ENCODE measurements at places on chromosomes 1 and 21.

- no peak for DNase-seq
Measured at GRCh38 chr1:109959974-109960744, 24.4 kb upstream of the AHCYL1 start.

DNA sequence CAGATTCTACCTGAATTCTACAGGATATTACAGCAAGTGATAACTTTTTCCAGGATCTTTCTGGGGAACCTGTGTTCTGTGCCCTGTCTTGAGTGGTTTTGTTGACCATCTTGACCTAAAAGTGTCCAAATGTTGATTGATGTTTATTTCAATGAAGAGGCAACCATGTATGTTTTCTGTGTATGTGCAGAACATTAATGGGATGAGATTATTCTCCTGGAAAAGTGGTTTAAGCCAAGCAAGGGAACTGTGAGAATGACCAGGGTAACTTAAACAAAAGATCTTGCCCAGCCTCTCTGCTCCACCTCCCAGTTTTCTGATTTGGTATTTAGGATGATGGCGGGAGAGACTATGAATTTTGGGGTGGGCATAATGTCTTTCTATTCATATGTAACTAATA lies 1.0 kb upstream of the SAMD13 start:
- DNase-seq: no peak

DNA sequence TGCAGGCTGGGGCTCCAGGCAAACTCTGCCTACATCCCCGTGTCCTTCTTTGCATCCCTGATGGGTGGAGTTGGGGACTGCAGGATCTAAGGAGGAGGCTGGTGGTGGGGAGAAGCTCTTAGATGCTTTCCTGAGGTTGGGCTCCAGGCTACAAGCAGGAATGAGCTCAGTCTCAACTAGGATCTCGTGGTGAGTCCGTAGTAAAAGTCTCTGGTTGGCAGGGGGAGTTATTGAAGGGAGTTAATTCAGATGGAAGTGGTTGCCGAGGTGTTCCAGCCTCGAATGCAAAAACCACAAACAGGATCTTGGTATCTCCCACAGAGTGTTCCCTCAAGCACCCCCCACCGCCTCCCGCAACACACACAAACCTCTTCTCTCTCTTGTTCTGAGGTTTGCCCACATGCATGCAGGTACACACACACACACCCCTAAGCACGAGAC lies 35.0 kb downstream of the TMCC2 start:
- DNase-seq: no peak

DNA sequence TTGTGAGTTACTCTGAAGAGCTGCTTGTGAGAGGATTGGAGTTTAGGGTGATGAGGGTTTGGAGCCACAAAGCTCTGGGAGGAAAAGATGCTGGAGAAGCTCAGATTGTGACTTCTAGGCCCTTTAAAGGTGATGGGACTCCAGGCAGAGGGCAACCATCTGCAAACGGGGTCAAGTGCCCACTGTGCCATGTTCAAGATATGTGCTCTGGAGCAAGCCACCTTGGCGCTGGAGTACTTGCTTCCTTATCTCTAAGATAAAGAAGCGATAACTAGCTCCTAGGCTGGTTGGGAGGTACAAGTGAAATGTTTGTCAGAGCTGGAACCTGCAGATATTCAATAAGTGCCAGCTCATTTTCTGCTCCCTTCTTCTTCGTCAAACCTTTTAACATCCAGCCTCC lies 14.3 kb upstream of the FOXE3 start:
- DNase-seq: no peak

DNA sequence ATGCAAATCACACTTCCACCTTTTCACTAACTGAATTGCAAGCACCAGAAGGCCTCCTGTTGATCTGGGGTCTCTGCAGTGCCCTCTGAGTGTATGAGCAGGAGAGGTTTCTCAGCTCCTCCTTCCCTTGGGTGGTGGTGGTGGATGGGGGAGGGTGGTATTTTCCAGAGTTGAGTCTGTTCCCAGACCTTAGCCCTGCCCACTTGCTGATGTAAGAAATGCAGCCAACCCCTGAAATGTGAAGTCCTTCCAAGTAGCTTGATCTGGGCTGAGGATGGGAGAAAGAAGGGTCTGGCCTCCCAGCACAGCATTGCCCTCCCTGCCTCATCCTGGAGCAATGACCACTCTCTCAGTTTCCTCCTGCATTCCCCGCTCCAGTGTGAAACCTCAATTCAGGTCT lies 6.3 kb upstream of the FOXD2 start:
- no peak for DNase-seq

- no peak for DNase-seq
Measured at GRCh38 chr1:110250749-110251148, 40.6 kb downstream of the KCNC4 start.

- no peak for DNase-seq
Measured at GRCh38 chr1:162702628-162703027, 70.4 kb downstream of the DDR2 start.

- DNase-seq: no peak
Measured at GRCh38 chr21:25283720-25284119, 323.6 kb downstream of the MRPL39 start.

GRCh38 chr1:42340093-42340492 lies 5.1 kb upstream of the FOXJ3 start:
- DNase-seq: no peak

DNA sequence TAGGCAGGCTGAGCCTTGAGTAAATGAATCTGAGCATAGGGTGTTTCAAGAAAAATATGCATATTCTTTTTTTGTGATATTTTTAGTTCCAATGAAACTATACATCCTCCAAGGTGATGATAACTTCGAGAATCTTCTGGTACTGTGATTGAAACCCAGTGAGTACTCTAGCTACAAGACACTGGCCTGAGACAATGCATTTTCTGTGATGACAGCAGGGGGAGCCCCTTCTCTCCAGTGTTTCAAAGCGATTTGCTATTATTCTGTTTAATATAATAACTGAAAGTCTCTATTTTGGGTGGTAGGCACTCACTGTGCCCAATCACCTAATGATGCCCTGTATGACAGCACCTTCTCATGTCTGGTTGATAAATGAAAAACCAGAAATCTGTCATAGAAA lies 12.1 kb downstream of the IRF2BP2 start:
- DNase-seq: peak; percentile 45

DNA sequence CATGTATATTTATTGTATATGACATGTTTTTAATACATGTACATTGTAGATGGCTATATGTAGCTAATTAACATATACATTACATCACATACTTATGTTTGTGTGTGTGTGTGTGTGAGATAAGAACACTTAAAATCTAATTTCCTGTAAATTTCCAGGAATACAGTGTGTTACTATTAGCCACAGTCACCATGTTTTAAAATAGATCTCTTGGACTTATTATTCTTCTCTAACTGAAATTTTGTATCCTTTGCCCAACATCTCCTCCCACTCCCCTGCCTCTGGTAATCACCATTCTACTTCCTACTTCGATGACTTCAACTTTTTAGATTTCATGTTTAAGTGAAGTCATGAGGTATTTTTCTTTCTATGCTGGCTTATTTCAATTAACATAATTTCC lies 64.8 kb downstream of the FCRL5 start:
- DNase-seq: no peak

GRCh38 chr1:151847867-151848596 lies 5.5 kb downstream of the THEM5 start:
- DNase-seq: no peak

- no peak for DNase-seq
Measured at GRCh38 chr1:168057921-168058320, 78.8 kb downstream of the GPR161 start.

DNA sequence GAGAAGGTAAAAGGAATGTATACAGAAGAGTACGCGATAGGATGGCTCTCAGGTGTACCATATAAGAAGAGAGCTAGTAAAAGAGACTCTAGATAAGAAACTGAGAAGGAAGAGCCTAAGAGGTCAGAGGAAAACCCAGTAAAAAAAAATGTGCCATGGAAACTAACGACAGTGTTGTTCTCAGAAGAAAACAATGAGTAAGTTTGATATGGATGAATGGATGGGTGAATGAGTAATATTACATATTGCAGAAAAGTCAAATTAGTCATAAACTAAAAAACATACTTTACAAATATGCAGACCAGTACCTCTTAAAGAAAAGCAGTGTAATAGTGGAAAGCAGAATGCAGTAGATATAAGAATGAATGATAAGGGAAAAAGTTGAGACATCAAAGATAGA lies 316.2 kb downstream of the HMCN1 start:
- no peak for DNase-seq

DNA sequence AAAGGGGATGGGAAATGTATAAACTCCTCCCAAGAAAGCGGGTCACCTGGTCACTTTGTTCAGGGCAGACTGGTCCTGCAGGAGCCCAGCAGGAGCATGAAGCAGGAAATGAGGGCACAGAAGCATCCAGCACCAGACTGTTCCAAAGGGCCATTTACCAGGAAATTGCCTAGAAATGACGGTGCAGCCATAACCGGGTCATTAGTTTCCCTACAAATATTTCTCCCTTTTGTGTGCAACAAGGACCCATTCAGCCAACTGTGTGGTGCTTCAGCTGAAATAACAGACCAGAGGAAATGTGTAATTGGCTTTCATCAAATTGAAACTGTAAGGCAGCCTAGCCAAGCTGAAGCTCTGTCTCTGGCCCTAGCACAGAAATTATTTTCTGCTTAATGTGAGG lies 7.6 kb upstream of the CTTNBP2NL start:
- DNase-seq: no peak

DNA sequence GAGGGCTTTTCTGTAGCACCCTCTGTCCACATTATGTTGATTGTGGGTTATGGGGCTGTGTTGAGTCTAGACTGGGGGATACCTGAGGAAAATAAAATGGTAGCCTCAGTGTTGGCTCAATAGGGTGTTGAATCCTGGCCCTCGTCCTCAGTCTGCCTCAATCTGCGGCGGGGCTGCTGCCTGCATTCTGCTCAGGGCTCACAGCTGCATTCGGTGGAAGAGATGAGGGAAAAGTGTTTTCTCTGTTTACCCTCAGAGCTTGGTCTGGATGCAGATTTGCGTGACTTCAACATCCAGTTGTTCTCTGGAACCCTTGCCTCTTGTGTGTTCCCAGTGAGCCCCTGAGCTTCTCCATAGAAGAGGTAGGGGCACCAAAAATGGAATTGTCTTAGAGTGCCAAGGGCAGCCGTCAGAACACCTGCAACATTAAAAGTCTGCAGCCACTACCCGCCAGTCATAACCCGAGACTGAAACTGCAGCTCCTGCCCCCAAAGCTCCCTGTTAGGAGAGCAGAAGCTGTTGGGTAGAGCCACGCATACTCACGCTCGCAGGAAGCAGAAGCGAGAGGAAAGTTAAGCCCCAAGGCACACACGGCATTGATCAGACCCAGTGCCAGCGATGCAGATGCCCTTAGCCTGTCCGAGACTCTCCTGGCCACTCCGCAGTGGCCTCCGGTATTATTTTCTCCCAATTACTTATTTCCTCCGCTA lies 215.3 kb upstream of the C1orf174 start:
- DNase-seq: no peak

DNA sequence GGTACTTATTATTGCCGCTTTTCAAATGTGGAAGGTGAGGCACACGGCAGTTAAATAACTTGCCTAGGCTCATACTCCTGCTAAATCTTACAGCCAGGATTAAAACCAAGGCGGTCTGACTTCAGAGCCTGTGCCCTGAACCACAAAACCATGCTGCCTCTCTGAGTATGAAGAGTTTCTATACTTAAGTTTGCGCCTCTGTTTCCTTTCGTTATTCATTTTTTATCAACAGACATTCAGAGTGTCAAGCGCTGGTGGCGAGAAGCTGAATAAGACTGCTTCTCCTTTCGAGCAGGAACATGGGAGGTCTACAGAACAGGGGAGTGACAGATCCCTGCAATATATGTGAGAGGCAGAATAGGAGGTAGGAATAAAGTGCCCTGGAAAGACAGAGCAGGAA lies 96.0 kb upstream of the DUSP10 start:
- no peak for DNase-seq

DNA sequence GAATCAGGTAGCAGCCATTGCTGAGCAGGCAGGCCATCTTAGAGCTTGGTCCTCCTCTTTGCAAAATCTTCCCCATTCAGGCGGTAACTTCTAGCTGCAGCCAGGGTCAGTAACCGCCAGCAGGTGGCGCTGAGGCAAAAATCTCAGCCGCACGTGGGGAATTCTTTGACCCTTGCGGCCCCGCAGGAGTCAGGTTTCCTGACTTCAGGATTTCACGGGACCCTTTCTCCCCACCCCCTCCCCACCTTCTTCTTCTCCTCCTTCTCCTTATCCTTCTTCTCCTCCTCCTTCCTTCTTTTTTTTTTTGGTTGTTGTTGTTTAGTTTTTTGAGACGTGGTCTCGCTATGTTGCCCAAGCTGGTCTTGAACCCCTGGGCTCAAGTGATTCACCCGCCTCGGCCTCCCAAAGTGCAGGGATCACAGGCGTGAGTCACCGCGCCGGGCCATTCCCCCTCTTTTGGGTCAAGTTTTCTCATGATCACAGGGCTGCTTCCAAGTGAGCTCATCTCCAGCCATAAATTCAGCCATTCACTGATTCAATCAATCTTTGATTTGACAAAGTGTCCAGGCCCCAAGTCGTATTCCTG lies 33.4 kb upstream of the TENT5B start:
- peak; percentile 32 for DNase-seq

DNA sequence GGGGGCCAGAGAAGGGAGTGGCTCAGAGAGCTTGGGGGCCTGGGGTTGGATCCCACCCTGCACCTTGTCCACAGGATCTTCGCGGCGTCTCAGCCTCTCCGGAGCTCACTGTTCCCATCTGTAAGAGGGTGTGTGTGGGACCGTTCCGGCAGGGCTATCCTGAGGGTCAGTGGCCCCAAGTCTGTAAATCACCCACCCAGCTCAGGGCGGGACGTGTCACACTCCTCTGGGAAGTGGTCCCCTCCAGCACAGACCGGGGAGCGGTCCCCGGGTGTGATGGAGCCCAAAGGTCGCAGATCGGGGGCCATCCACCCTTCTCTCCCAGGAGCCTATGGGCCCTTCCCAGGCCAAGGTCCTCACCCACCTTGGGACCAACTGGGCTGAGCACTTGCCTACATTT lies 40.0 kb downstream of the KCNAB2 start:
- no peak for DNase-seq

GRCh38 chr1:245154429-245155271 lies at the start of gene KIF26B:
Gene KIF26B (plus strand): TSS chr1:245154985. CDS start chr1:245155425, 440 bp downstream.
- DNase-seq: no peak

GRCh38 chr1:244865028-244865371 lies 657 bp upstream of the HNRNPU start:
- DNase-seq: no peak

GRCh38 chr1:154845879-154846278 lies 24.2 kb downstream of the KCNN3 start:
- no peak for DNase-seq

DNA sequence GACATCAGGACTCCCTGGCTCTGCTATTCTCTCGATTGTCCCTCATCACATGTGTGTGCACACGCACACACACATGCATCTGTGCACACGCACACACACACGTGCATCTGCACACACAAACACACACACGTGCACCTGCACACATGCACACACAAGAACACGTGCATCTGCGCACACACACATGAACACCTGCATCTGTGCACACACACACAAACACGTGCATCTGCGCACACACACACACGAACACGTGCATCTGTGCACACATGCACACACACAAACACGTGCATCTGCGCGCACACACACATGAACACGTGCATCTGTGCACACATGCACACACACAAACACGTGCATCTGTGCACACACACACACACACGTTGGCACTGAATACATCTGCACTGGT lies 14.7 kb downstream of the S100A7A start:
- no peak for DNase-seq

- DNase-seq: no peak
Measured at GRCh38 chr1:86616871-86617270, 70.0 kb downstream of the CLCA4 start.
